ENCODE measurements at places on chromosomes 4 and X. TPM values are rescaled to one million over a fixed set of nuclear protein-coding genes. Genes with fewer than 3 reads are reported as not detected.
A peak's percentile ranks its signal among the peaks of the same experiment; 100 is the strongest.

The SLC49A3 gene
- 7.8 TPM for polyA plus RNA-seq

The DNAAF6 gene
- not detected for polyA plus RNA-seq

The LIMCH1 gene
- polyA plus RNA-seq: 6.7 TPM

The CRMP1 gene
- polyA plus RNA-seq: 5.9 TPM

The CENPVL2 gene
- not detected for polyA plus RNA-seq

The TLR10 gene
- polyA plus RNA-seq: 0.52 TPM

The SOWAHB gene
- 7.3 TPM for polyA plus RNA-seq

The FGF16 gene
- not detected for polyA plus RNA-seq

The GPR143 gene
- 1.5 TPM for polyA plus RNA-seq

The ZDHHC15 gene
- polyA plus RNA-seq: not detected

GRCh38 chrX:78708816-78709215, 38.7 kb upstream of the LPAR4 start:
- DNase-seq: no peak
- no peak overlapping the region for H3K4me3 ChIP-seq
- no peaks in the 10 kb centered on the region for H3K36me3 ChIP-seq
- H3K27me3 ChIP-seq: no peaks in the 10 kb centered on the region
- no peak overlapping the region for H3K27ac ChIP-seq

- H3K36me3 ChIP-seq: no peaks in the 10 kb centered on the region
- H3K4me1 ChIP-seq: no peaks in the 10 kb centered on the region
- H3K4me3 ChIP-seq: no peak overlapping the region
- no peak overlapping the region for H3K27ac ChIP-seq
- DNase-seq: no peak
Observed at GRCh38 chr4:72063726-72064125, 31.9 kb downstream of the NPFFR2 start.

GRCh38 chr4:1477045-1477840, 71.0 kb upstream of the NKX1-1 start:
- H3K27ac ChIP-seq: no peak overlapping the region
- no peaks in the 10 kb centered on the region for H3K36me3 ChIP-seq
- DNase-seq: no peak
- no peaks in the 10 kb centered on the region for H3K4me1 ChIP-seq
- no peak overlapping the region for H3K4me3 ChIP-seq

DNA sequence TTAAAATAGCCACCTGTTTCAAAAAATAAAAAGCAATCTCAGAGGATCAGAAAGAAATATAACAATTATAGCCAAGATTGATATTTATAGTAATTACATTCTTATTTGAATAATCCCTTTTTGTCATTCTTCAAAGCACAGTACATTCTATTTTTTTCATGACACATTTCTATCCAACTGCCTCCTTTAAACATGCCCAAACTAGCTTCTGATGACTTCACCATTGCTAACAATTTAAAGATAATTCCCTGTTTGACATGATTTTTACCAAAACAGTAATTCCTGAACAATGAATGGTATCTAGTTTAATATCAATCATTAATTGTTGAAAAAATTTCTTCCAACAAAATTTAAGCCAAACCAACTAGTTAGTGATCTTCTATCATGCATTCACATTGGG, 172.4 kb downstream of the SNCA start:
- no peak for DNase-seq
- H3K27me3 ChIP-seq: no peaks in the 10 kb centered on the region
- no peak overlapping the region for H3K27ac ChIP-seq

DNA sequence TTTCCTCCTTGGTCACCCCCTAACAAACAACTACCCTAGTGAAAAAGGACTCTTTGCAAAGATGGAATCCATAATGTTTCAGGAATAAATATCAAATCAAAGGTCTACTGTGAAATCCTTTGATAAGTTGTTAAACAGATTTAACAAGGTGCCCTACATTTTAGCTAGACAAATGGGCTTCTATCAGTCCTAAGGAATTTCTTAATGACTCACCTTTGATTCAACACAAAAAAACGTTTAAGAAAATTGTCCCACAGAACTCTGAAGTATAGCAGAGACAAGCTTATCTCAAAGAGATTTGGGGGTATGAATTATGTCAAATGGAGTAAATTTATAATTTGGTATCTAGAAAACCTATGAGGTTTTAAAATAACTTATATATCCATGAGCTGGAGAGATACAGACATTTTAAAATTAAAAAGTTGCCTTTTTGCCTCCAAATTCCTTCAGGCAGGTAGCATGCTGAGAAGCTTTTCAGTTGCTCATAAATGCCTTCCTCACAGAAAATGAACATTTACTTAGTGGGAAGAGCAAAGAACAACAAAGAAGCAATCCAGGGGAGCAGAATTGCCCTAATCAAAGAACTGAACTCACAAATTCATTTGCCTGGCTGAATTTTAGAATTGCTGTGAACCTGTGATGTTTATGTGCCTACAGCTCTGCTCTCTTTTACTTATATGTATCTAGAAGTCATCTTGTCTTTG, 649.3 kb downstream of the STPG2 start:
- H3K4me1 ChIP-seq: no peaks in the 10 kb centered on the region
- H3K4me3 ChIP-seq: no peak overlapping the region
- no peaks in the 10 kb centered on the region for H3K36me3 ChIP-seq
- H3K27me3 ChIP-seq: no peaks in the 10 kb centered on the region
- no peak overlapping the region for H3K27ac ChIP-seq
- no peak for DNase-seq

DNA sequence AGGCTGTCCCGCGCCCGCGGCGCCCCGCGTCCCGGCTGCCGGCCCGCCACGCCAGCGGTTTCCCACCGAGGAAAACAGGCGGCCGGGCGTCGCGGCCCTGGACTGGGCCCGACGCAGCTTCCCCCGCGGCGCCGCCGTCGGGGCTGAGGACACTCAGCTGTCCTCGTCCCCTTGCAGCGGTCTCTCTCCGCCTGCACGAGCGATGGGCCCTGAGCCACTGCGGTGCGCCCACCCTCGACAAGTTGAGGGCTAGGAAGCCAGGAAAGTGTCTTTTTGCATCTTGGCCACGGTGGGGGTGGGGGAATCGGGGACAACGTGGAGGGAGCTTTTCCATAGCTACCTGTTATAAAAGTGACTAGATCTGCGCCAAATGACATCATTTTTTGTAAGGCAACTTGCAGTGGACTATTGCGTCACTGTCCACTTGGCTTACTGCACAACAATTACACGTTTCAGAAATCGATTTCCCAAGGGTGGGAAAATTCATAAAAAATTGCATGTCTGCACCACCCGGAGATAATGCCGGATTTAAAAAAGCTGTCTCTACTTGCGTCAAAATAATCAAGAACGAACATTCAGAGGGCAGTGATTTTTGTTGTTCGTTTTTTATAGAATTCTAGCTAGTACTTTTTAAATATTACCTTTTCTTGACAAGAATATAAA, 1.1 kb downstream of the KLHL15 start:
- H3K4me3 ChIP-seq: peak overlapping the region; percentile 85
- no peaks in the 10 kb centered on the region for H3K27me3 ChIP-seq
- no peaks in the 10 kb centered on the region for H3K36me3 ChIP-seq
- no peaks in the 10 kb centered on the region for H3K4me1 ChIP-seq

- H3K27ac ChIP-seq: peak overlapping the region; percentile 25
- H3K27me3 ChIP-seq: no peaks in the 10 kb centered on the region
- H3K36me3 ChIP-seq: peaks cover 4% of the 10 kb centered on the region
- peaks cover 9% of the 10 kb centered on the region for H3K4me1 ChIP-seq
Observed at GRCh38 chr4:77777135-77777807, 41.9 kb downstream of the CNOT6L start.

GRCh38 chr4:8131210-8131609, 27.4 kb downstream of the ABLIM2 start:
- H3K4me3 ChIP-seq: no peak overlapping the region
- no peak overlapping the region for H3K27ac ChIP-seq
- H3K36me3 ChIP-seq: no peaks in the 10 kb centered on the region
- H3K4me1 ChIP-seq: no peaks in the 10 kb centered on the region
- no peaks in the 10 kb centered on the region for H3K27me3 ChIP-seq

DNA sequence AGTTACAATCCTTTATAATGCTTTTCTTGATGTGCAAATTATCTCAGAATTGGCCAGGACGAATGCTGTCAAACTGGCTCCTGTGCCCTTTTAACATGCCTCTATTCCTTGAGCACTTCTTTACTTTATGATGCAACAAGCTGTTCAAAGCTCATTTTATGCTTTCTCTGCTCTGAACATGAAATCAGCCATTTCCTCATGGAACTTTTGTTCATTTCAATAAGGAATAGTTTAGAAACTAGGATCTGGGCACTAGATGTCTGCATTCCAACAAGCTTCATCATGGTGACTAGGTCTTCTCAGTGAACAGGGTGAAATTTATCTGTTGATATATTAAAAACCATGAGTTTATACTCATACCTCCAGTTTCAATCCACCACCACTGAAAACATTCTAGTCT, 87.3 kb upstream of the TEX13A start:
- no peaks in the 10 kb centered on the region for H3K36me3 ChIP-seq
- no peak overlapping the region for H3K4me3 ChIP-seq
- no peak overlapping the region for H3K27ac ChIP-seq

DNA sequence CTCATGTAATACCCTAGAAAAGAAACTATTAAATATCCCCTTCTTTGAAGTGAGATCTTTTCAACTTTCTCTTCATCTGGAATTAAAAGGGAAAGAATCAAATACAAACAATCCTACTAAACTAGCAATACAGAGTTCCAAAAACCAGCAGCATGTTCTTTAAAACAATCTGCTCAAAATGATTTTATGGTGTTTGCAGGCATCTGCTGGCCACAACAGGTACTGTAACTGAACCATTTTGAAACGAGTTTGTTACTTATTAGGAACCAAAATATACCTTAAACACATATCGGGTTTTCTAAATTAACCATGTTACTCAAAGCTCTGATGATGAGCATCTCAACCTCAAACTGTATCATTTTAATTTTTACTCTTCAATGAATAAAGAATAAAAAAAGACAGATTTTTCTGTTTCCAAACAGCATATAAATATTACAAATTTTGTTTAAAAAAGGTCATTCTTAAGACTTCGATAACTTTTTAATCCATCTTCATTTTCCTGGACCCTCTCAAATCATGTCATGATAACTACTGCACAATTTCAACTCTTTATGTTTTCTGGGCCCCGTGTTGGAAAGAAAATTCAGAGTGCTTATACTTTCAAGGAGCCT, 56.5 kb downstream of the ARAP2 start:
- DNase-seq: peak; percentile 17
- no peak overlapping the region for H3K4me3 ChIP-seq
- H3K27me3 ChIP-seq: no peaks in the 10 kb centered on the region
- H3K27ac ChIP-seq: no peak overlapping the region
- H3K4me1 ChIP-seq: no peaks in the 10 kb centered on the region

- no peaks in the 10 kb centered on the region for H3K4me1 ChIP-seq
- no peaks in the 10 kb centered on the region for H3K27me3 ChIP-seq
- H3K36me3 ChIP-seq: peaks cover 9% of the 10 kb centered on the region
- DNase-seq: peak; percentile 71
Observed at GRCh38 chrX:103254171-103254824, 657 bp downstream of the TCEAL8 start.

- no peak for DNase-seq
- no peaks in the 10 kb centered on the region for H3K27me3 ChIP-seq
- no peak overlapping the region for H3K27ac ChIP-seq
- no peak overlapping the region for H3K4me3 ChIP-seq
- no peaks in the 10 kb centered on the region for H3K4me1 ChIP-seq
Observed at GRCh38 chr4:134935320-134935719, 733.7 kb upstream of the PABPC4L start.

DNA sequence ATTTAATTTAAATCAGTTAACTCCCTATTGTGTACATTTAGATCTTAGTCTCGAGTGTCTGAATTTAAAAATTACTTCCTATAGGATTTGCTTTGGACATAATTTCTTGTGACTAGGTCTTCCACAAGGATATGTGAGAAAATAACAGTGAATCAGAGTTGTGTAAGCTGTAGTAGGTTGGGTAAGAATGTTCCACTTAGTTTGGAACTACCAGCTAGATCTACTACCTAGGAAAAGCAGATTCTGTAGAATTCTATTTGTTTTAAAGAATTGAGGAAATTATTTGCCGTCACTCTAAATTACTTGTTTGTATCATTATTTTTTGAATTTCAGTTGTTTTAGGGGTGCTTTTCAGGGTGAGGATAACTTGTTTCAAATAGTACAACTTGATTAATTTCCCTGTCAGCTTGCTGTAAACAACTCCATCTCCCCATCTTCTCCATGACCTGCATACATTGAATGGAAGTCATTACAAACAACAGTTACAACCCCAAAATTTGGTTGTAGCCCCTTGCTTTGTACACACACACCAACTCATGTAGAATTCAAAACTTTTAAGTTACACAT, 1.3 kb downstream of the MTHFD2L start:
- H3K4me1 ChIP-seq: no peaks in the 10 kb centered on the region
- DNase-seq: peak; percentile 12
- no peaks in the 10 kb centered on the region for H3K27me3 ChIP-seq
- H3K4me3 ChIP-seq: peak overlapping the region; percentile 100
- no peaks in the 10 kb centered on the region for H3K36me3 ChIP-seq
- no peak overlapping the region for H3K27ac ChIP-seq

DNA sequence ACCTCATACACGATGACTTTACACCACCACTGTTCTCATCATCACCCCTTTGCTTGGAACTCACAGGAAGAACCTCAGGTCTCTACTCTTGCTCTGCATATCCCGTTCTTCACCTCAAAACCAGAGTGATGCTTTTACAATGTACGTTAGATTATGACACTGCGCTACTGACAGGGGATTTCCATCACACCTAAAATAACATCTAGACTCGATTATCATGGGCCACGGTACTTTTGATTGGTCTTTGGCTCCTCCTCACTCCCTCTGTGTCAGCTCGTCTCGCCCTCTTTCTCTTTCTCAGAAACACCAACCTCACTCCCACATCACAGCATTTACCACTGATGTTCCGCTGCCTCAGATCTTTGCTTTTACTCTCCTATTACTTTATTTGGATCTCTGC, 172.4 kb downstream of the TLL1 start:
- H3K4me3 ChIP-seq: no peak overlapping the region
- H3K36me3 ChIP-seq: no peaks in the 10 kb centered on the region
- no peaks in the 10 kb centered on the region for H3K4me1 ChIP-seq
- no peaks in the 10 kb centered on the region for H3K27me3 ChIP-seq

- H3K36me3 ChIP-seq: no peaks in the 10 kb centered on the region
- H3K4me3 ChIP-seq: no peak overlapping the region
- DNase-seq: peak; percentile 36
- no peaks in the 10 kb centered on the region for H3K27me3 ChIP-seq
- no peak overlapping the region for H3K27ac ChIP-seq
Observed at GRCh38 chrX:120380699-120381098, 18.8 kb downstream of the ATP1B4 start.

- peaks cover 4% of the 10 kb centered on the region for H3K27me3 ChIP-seq
- peaks cover 10% of the 10 kb centered on the region for H3K4me1 ChIP-seq
- H3K36me3 ChIP-seq: no peaks in the 10 kb centered on the region
- DNase-seq: peak; percentile 60
- peak overlapping the region; percentile 27 for H3K4me3 ChIP-seq
- H3K27ac ChIP-seq: peak overlapping the region; percentile 72
Observed at GRCh38 chr4:183722731-183723560, 63.9 kb downstream of the TRAPPC11 start.

DNA sequence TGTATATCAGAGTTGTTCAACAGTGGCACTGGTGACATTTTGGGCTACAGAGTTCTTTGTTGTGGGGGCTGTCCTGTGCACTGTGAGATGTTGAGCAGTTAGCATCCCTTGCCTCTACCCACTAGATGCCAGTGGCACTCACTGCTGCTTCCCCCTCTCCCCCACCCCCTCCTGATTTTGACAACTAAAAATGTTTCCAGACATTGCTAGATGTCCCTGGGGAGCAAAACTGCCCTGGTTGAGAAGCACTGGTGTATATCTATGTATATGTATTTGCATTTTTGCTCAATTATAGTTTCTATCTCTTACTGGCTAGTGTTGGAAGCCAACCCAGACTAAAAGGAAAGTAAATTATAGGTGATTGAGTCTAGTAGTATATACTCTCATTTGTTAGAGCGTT, 2.4 kb downstream of the TMEM131L start:
- H3K27me3 ChIP-seq: no peaks in the 10 kb centered on the region
- no peak overlapping the region for H3K4me3 ChIP-seq
- H3K36me3 ChIP-seq: peaks cover 2% of the 10 kb centered on the region
- no peak for DNase-seq
